Stimulated activated CD4-positive, alpha-beta T cell treated with anti-CD3 and anti-CD28 coated beads, Interleukin-1b, Interleukin-23, amount 100 ng/mL, for 1 hour (primary cell): ENCODE measurements at places on chromosomes 6 and 20.

- no peak for DNase-seq
Measured at GRCh38 chr6:113719064-113719463, 138.1 kb upstream of the MARCKS start.

DNA sequence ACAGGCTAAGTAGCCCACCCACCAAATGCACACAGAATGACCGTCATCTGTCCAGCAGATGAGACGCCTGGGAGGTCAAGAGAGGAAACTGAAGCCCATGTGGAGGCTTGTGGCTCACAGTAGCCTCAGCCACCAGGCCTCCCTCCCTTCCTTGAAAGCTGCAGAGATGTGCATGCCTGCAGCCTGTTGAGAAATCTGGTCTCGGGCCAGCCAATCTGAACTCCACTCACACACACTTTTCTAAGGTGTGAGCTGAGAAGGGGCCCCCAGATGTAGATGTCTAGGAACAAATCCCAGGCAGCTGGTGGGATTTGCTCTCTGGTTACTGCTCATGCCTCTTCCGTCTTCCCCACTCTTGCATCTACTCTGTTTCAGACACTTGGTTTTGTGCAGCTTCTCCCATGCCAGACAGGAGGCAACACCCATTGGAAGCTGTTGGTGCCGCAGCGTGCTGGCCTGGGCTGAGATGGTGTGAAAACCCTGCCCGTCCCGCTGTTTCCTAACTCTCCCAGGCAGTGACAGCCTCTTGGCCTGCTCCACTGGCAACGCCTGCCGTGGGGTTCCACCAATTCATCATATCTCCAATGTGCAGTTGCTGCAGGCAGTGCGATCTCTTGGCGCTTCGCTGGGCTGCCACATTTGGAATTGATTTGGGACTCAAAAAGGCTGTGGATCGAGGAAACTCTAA, 24.1 kb upstream of the PAX1 start:
- no peak for DNase-seq

DNA sequence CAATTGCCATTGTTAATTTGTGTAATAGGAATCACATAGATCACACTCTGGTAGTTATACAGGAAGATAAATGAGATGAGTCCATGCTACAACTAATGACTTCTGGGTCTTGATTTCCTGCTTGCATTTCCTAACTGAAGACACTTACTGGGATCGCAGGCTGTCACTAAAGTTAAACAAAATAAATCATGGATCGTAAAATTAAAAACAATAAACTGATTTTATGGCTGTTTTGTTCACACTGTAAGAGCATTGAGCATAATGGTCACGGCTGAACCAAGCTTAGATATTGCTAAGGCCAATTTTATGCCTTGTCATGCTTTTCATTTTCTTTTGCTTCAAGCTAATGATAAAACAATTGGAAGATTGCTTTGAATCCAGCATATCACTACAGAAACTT, 332.5 kb upstream of the CITED2 start:
- no peak for DNase-seq

DNA sequence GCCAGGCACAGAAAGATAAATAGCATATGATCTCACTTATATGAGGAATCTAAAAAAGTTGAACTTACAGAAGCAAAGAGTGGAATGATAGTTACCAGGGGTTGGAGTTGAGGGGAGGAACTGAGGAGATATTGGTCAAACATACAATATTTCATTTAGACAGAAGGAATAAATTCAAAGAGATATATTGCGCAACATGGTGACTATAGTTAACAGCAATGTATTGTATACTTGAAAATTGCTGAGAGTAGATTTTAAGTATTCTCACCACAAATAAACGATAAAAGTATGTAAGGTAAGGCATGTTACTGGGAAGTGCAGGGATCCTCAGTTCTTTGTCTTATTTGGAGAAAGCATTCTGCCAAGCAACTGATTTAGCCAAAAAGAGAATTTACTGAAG, 171.9 kb downstream of the LMBRD1 start:
- no peak for DNase-seq

GRCh38 chr6:147741389-147741788, 232.9 kb downstream of the SAMD5 start:
- no peak for DNase-seq

GRCh38 chr20:39778847-39779604, 816.9 kb downstream of the DHX35 start:
- no peak for DNase-seq

- no peak for DNase-seq
Measured at GRCh38 chr6:156946370-156946936, 169.3 kb downstream of the ARID1B start.
